Adrenal gland (tissue), 19 donors: ENCODE measurements at places on chromosomes 3 and 15.

DNA sequence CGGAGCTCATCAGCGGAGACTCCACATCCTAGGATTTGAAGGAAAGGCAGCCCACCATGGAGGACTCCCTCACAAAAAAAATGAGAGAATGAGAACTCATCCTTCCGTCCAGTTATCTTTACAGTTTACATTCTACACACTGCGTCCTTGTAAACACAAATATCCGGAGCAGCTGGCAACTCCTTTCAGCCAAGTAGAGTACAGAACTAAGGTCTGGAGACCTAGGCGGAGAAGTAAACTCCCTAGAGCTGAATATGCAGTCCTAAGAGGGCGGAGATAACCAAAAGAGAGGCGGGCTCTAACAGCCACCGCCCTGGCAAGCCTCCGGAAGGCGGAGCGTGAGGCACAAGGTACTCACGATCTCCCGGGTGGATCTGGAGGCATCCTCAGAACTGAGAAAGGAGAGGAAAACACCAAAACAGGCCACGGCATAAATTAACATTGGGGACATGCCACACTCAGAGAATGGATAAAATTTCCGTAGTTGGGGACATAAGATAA lies 924 bp upstream of the SIN3A start:
- DNase-seq: peak; percentile 87

DNA sequence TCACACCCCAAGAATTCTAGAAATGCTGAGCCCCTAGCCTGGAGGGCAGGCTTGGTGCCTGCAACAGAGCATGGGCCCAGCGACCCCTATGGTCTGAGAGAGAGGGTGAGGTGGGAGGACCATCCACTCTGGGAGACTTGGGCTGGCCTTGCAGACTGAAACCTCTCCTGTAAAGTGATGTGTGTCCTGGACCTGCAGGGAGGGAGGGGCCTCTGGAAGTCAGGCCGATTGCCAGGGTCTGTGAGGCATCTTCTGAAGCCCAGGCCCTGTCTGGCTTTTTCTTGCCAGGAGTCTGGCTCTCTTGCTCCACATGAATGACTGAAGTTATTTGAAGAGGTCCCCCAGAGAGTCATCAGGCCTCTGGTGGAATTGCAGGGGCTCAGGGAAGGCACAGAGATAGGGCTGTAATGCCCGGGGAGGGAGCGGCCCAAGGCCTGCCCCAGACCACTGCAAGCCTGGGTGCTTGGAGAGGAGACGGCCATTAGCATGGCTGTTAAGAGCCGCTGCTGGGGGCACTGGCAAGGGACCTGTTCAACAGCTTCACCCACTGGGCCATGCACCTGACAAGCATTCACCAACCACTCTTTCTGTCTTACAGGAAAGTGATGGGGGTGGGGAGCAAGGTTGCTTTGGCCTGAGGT lies 56.0 kb upstream of the CHRNA7 start:
- DNase-seq: no peak

GRCh38 chr3:184299488-184300377 lies 692 bp downstream of the PSMD2 start:
- no peak for DNase-seq

DNA sequence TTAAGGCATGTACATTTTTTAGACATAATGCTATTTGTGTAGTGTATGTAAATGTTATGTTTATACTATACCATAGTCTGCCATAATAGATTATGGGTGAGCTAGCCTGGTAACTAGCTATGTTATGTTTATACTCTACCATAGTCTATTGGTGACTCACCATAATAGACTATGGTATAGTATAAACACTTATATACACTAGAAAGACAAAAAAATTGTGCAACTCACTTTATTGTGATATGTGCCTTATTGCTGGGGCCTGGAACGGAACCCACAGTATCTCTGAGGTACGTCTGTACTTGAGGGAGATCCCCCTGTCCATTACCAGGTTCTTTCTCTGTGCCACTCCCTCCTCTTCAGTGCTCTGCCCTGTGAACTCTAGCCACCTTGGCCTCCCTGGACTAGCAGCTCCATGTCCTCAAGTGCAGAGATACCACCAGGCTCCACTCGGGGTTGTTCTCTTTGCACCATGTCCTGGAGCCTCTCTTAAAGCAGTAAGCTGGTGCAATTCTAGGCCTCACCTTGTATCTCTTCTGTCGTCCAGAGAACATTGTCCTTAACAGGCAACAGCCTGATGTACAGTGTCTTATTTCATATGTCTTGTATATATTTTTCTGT lies 60.8 kb upstream of the PXYLP1 start:
- DNase-seq: no peak

GRCh38 chr3:108182339-108182738 lies 39.9 kb downstream of the IFT57 start:
- no peak for DNase-seq
